ENCODE measurements at places on chromosomes 5 and 9.

DNA sequence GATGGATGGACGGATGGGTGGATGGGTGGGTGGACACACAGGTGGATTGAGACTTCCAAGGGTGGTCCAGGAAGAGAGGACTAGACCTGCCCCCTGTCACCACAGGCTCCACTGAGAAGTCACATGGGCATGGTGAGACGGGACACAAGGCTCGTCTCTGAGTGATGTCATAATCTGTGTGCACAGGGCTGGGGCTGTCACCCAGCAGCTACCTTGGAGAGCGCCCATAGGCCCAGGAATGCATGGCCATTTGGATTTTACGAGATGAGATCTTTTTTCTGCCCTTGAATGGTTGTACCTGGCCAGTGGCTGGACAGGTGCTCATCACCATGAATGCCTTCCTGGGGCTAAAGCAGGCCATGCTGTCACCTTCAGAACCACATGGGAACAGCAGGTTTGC is 3.1 kb downstream of the OLFM1 start:
- no peak for DNase-seq

DNA sequence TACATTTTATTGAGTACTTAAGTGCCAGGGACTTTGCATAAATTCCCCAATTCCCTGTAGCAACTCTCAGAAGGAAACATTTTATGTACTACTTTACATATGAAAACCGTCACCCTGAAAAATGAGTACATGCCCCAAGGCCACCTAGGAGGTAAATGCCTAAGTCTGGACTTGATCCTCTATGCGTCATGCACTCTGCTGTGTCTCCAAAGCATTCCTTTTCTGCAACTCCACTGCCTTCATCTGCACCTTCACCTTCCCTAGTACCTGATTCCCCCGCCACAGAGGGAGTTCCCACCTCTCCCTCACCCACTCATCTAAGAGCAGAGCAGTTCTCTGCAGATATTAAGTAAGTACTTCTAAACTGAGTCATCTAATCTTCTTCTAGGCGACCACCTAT is 75.2 kb upstream of the HRH2 start:
- no peak for DNase-seq

DNA sequence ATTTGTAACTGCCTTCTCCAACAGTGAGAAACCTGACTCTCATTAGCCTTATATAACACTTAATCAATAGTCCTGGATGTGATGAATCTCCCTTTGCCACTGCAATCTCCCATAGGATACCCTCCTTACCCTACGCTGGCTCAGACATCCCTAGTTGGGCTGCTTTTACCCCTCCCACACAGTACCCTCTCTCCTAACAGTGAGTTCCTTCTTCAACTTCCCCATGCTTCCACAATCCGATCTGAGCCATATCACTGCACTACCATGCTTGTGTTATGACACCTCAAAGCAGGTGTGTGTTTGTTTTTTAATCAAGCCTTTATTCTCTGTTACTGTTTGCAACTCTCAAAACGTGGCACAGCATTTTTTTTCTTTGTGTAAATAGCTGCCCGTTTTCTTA is 60.5 kb upstream of the C9orf72 start:
- no peak for DNase-seq

- no peak for DNase-seq
These were observed 27.1 kb upstream of the RASGRF2 start for GRCh38 chr5:80933036-80933435.

- DNase-seq, result no peak
These were observed 29.7 kb downstream of the ZNF462 start for GRCh38 chr9:106892632-106893031.

DNA sequence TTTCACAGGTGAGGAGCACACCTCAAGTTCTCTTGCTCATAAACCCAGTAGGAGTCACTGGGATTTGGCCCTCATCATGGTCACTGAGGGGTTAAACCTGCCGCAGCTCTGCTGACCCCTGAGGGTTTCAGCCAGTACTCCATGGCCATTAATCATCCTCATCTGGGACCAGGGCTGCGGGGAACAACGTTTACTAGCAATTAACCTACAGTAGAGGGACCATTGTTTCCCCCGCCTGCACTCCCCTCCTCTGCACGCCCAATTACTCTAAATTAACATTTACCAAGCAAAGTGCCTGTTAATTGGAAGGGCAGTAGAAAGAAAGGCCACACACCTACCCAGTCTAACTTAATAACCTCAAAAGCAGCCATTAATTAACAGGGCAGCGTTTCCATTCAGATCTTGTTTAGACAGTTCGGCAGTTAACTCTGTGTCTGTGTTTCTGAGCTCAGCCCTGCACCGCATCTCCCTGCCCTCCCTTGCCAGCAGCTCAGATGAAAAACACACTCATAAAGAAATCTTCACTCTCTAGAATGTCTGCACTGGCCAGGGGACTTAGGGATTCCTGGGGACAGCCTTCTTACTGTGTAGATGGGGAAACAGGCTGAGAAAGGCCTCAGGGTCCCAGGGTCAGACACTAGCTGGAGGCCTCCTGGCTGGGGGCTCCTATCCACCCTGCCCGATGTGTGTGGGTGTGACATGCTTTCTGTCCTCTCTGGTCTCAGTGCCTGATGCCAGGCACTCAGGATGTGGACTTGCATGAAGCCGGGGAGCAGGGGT is 51.6 kb downstream of the ALG2 start:
- no peak for DNase-seq

DNA sequence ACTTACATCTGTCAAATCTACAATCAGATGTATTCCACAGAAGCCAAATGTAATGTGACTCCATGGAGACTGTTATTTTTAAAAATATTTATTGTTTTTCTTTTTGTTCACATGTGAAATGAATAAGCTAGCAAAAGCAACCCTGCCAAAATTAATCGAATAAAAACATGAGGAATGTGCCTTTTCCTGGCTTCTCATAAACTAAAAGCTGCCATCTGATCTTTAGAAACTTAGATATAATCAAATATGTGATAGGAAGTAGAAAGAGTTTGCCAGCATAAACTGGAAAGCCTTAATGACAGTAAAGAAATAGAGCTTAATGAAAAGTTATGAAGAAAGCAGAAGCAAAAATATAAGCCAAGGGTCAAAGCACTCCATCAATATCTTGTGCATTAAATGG is 1724.7 kb upstream of the WWC1 start:
- no peak for DNase-seq

GRCh38 chr5:1537603-1538154 is 13.9 kb upstream of the LPCAT1 start:
- DNase-seq, result no peak

- no peak for DNase-seq
These were observed 284.8 kb downstream of the PDE4D start for GRCh38 chr5:59608745-59609144.

DNA sequence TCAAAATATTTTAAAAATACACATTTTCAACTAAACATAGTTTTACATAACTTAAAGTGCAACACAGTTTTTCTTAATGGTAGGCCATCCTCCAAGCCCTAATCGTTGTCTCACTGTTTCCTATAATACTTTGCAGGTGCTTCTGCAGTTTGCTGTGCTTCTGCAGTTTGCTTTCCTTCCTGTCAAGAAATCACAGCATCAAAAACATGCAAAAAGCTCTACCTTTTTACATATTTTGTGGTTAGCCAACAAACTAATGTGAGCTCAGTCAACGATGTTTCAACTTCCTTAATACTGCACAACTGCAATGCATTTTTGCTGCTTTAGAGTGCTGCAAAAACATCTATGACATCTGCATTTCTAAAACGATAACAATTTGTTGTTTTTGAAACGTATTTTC is 25.2 kb downstream of the EMB start:
- no peak for DNase-seq

- DNase-seq, result no peak
These were observed 53.3 kb upstream of the SPATA31D4 start for GRCh38 chr9:81874931-81875330.

DNA sequence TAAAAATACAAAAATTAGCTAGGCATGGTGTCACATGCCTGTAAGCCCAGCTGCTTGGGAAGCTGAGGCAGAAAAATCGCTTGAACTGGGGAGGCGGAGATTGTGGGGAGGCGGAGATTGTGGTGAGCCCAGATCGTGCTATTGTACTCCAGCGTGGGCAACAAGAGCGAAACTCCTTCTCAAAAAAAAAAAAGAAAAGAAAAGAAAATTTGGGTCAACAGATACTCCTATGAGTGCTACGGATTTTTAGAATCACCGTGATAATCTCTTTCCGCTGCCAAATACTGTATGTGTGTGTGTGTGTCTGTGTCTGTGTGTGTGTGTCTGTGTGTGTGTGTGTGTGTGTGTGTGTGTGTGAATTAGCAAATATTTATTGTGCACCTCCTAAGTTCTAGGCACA is 64.4 kb downstream of the ARRDC3 start:
- no peak for DNase-seq

DNA sequence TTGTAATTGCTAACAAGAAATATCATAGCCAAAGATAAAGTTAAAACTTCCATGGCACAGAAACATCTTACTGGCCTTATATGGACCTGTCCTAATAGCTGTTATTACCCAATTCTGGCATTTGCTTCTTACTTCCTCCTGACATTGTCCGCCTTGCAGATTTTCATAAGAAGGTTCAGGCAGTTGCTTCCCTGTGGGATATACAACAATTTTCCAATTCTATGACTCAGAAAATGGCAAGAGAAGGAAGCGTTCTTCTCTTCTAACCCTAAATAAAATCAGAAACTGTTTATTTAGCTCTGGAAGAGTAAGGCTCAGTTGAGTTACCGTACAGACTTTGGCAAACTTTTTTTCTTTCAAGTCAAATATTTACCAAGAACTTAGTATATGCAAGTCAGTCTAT is 1.7 kb downstream of the PRKAA1 start:
- no peak for DNase-seq

DNA sequence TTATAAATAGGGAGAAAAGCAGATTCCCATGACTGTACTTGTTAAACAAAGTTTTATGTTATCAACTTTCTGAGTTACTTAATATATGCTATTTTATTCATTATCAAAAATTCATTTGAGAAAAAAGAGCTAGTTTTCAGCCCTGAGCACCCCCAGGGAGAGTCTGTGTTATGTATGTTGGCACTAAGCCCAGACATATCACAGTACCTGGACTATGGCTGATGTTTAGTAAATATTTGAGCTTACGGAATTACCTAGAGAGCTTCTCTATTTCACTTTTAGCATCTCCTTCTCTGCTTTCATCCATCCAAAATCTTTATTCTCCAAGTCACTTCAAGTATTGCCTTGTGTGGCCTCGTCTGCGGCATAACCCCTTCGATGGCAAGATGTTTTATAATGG is 225.9 kb upstream of the PCSK5 start:
- DNase-seq, result no peak

- DNase-seq, result no peak
These were observed 101.1 kb downstream of the APBA1 start for GRCh38 chr9:69571032-69571431.

DNA sequence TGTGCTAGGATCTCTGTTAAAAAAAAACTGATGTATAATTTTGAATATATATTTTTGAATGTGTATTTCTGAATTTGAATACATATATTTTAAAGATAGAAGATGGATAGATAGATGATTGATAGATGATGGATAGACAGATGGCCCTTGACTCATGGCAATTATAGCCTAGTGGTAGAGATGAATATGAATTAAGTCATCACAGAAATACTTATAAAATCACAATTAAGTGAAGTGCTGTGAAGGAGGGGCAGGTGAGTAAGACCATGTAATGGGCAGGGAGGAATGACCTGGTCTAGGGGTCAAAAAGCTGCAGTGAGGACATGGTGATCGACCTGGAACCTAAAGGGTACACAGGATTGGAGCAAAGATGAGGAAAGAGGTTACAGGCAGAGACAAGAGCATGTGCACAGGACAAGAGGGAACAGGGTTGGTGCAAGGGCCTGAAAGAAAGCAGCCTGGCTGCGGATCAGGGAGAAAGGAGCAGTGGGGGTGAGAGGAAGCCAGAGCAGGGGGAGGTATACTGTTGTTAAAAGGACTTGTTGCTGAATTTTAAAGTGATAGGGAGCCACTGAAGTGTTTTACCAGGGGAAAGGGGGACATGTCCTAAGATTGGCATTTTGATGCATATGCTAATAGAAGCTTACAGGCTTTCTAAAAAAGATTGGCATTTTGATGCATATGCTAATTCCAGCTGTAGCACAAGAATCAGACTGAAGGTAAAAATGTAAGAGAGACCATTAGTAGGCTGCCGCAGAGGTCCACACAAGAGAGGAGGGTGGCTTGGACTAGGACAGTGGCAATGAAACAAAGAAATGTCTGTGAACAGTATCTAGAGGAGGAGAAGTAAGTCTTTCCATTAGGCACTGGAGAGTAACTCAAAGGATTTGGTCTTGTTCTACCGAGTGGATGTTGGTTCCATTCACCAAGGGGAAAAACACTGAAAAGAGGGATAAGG is 527.8 kb downstream of the AGTPBP1 start:
- no peak for DNase-seq

- DNase-seq, result no peak
These were observed 161.3 kb downstream of the ZNF608 start for GRCh38 chr5:124584991-124585715.

DNA sequence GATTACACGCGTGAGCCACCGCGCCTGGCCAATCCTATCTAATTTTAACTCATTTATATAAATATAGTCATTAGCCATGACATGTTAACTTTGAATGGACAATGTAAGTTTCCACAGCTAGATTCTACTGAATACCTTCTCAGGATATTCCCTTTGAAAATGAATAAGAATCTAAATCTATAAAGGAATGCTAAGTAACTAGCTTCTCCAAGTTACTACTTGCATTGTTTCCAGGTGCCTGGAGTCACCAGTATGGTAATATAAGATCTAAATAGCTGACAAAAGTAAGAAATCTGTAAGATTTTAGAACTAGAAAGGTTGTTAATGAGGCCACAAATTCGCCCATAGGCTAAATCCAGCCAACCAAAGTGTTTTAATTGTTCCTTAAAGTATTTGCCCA is 189.1 kb upstream of the SLC12A2 start:
- no peak for DNase-seq

DNA sequence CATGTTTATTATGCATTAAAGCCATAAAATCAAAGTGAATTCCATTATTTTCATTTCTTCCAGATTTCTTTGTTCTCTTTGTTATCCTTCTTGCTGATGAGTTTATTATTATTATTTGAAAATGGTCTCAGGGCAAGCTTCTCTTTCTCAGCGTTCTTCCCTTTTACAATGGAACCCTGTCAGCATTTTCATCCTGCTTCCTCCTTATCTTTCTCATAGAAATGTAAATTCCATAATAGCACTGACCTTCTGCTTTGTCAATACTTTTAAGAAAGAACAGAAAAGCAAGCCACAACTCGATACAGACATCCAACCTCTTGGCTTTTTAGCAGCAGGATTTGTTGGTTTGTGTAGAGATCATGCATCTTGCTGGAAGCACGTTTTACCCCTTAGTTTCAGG is 114.0 kb upstream of the BASP1 start:
- DNase-seq, result no peak
